Right lobe of liver (tissue), 6 donors: ENCODE measurements at places on chromosomes 4 and X. TPM values are rescaled to one million over a fixed set of nuclear protein-coding genes. Genes with fewer than 3 reads are reported as not detected.

Gene RELL1
- total RNA-seq: 9.7 TPM

Gene TRIM61
- total RNA-seq: 0.37 TPM

Gene EDNRA
- total RNA-seq: 1.2 TPM

Gene NUDT10
- total RNA-seq: 1.4 TPM

Gene FRG2
- not detected for total RNA-seq

Gene UGT2B17
- total RNA-seq: 1.0 TPM

Gene C1QTNF7
- total RNA-seq: 0.18 TPM

Gene SYP
- total RNA-seq: 0.39 TPM

DNA sequence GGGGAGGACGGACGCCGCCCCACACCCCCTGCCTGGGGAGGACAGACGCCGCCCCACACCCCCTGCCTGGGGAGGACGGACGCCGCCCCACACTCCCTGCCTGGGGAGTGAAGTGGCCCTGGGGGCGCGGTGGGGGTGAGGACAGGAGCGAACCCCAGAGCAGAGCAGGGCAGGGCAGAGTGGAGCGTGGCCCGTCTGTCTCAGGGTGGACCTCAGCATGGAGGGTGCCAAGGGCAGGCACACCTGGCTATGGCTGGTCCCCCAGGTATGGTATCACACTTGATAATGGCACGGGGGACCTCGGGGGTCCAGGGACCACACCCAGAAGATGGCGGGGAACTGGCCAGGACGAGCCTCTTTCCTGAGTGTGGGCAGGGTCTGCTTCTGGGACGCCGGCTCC, 9.6 kb downstream of the LRPAP1 start:
- DNase-seq: peak; percentile 40

DNA sequence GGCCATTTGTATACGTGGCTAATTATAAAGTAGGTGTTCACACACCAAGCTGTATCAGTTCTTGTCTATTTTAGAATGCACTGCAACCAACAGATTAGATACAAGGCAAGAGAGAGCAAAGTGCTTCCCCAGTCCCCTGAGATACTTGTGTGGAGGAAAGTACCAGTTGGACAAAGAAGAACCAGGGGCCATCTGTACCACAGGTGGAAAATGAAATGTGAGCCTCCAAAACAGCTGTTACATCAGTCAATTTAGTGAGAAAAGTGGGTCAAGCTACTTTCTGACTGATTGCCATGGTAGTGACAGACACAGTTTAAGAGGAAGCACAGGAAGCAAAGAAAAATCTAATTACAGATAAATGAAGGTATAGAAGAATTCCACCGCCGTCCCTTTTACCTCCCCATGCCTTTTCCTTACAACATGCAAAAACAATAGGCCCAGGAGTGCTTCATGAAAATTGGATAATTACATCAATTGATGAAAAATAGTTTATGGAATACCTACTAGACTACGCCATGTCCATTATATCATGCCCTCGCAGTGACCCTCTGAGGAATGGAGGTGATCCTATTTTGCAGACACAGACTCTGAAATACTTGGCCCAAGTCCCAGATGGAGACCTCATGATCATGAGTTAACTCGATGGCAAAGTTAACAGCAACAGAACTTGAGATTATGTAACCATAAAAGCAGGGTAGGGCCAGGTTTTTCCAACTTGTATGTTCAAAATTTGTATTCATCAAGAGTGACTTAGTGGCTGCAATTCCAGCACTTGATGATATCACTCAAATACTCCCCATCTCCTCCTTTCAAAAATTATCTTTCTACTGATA, 15.8 kb downstream of the SMPX start:
- no peak for DNase-seq

- DNase-seq: no peak
Observed at GRCh38 chrX:10514891-10515290, 105.5 kb downstream of the MID1 start.

DNA sequence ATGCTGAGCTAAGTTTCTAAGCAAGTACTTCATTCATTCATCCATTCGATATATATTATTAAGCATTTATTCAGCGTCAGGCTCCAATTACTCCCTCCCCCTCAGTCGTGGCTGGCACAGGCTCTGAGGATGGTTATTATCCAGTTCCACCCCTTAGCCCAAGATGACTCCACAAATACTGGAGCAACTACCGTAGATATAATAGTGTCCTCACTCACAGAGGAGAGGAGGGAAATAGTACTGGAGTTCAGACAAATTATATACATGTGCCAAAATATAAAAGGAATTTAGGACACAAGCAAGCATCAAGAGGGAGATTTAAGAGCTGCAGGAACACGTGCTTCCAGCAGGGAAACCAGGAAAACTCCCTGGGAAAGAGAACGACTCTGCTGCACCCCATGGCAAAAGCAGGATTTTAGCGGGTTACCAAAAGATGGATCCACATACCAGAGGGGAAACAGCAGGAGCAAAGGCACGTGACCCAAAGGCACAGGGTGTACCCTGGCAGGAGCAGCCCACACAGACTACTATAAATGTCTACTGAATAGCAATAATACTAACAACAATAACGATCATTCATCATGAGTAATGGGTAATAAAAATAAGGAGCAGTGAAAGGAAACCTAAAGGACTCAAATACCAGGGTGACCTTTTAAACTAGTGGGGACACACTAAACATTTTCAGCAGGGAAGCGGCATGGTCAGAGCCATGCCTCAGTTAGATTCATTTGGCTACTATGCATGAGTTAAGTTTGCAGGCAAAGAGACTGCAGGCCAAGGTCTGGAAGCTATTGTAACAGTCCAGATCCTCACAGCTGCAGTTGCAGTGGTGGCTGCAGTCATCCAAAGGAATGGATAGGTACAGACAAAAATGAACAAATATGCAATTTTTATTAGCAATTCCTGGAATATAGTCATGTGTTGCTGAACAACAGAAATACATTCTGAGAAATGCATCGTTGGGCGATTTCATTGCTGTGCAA, 153.7 kb downstream of the APBB2 start:
- no peak for DNase-seq

GRCh38 chr4:106835919-106836318, 200.2 kb downstream of the DKK2 start:
- no peak for DNase-seq

DNA sequence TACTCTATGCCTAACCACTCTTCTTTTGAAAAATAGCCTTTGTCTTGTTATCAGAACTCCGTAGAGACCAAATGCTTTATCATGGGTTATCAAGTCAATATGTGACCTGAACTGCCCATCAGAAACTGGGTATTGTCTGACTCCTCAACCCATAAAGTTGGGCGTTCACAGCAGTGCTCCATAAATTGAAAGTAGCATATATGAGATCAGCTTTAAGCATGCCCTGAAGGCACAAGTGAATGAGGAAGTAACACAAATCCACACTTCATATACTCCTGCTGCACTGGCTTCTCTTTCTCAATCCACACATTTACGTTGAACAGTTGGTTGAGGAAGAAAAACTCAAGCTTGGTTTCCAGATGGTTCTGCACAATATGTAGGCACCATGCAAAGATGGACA, 1106.0 kb downstream of the STIM2 start:
- no peak for DNase-seq

DNA sequence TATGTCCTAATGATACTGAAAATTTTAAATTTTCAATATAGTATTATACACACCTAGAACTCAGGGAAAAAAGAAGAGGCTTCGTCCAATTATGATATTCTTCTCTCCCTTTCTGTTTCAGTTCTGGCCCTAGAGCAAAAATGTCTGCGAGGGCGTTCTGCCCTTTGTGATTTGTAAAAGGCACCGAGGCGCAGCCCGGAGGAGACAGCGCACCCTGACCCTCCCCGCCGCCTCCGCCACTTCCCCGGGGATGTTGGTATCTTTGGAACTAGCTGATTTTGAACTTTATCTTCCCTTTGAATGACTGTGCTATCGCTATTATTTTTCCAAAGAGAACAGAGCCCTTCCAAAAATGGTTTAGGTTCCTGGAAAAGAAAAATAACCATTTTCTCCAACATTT, 173.2 kb upstream of the FAM9B start:
- peak; percentile 59 for DNase-seq

DNA sequence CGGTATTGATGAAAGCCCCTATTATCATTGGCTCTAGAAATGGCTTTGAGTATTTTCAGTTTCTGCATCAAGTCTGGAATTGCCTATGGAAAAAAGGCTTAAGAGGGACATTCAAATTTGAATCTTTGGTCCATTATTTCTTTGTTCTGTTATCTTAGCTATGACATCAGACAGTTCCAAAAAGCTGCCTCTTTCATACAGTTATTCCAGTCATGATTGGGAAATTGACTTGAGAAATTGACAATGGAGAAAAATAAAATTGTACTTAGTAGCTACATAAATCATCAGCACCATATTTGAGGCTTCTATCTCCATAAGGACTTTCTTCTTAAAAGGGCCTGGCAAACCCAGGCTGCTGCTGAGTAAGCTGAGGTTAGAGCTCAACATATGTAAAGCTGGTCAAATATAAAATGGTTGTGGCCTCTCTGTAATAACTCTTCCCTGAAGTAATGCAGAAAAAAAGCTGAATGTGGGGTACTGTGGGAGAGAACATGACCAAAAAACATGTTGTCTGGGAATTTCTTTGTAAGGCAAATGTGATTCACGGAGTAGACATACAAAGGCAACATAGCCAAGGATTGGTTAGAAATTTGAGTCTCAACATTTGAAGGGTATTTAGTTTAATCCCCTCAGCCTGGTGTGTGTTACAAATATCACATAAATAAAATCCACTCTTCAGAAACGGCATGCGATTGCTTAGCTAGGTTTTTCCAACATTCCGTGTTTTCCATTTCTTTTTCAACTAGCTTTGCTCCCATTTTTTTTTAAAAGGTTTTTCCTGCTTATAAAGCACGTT, 100.9 kb downstream of the LNX1 start:
- no peak for DNase-seq

DNA sequence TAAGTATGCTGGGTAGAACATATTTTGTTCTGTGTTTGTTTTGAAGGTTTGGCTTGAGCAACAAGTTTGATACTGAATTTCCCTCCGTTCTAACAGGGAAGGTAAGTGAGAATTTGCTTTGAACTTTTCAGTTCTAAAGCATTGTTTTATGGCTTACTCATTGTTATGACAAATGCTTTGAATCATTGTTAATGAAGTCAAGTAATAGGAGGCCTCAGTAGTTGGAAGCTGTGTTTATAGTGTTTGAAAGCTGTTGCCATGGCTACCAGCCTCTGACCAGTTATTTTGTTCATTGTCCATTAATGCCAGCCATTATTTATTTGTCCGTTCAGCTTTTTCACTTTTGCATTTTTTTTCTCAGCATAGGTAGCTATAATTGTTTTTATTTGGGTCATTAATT, 14.4 kb downstream of the CHIC1 start:
- no peak for DNase-seq

DNA sequence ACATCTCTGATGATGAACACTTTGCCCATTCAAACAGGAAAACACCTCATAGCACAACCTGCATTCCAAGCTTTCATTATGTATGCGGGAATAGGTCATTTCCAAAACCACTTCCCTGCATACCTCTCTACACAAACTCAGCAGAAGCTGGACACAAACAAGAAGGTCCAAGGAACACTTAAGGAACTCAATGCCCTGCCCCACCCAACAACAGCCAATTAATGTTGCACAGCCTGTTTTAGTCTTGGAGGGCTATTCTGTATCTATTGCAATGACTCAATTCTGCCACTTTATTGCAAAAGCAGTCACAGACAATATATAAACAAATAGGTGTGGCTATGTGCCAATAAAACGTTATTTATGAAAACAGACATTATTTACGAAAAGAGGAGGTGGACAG, 16.7 kb downstream of the OPHN1 start:
- no peak for DNase-seq

GRCh38 chr4:145887241-145887991, 51.2 kb downstream of the ZNF827 start:
- no peak for DNase-seq

GRCh38 chr4:8162625-8163024, 4.0 kb upstream of the ABLIM2 start:
- no peak for DNase-seq

DNA sequence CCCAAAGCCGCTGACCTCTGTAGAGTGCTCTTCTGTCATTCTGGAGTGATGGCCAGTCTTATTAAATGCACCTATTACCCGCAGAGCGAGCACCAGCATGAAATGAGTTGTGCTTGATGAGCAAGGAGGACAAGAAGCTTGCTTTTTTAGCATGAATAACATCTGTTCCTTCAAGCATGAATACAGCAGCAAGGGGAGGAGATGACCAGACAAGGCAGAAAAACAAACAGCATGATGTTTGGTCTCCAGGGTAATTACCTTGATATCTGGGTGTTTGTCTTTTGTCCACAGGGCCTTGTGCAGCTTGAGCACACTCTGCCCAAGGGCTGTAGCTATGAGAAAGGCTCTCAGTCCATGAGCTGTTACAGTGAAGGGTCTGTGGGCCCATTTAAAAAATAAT, 324.8 kb upstream of the DDX53 start:
- no peak for DNase-seq

- no peak for DNase-seq
Observed at GRCh38 chrX:23628131-23628530, 39.2 kb upstream of the PRDX4 start.

GRCh38 chr4:152680988-152681603, 1.3 kb upstream of the TMEM154 start:
- DNase-seq: no peak

- DNase-seq: no peak
Observed at GRCh38 chr4:144518181-144518895, 127.6 kb upstream of the HHIP start.

DNA sequence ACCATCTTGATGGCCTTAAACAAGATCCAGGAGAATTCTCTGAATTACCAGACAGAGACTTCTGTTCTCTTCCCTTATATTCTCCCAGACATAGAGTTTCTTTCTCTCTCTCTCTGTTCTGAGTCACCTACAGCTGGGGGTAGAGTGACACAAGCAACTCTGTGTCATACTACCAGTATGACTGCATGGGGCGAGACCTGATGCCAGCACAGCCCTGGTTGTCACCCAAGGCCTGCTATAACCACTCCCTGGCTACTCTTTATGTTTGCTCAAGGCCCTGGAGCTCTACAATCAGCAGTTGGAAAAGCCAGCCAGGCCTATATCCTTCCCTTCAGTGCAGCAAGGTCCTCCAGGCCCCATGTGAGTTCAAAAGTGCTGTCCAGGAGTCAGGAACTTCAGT, 114.2 kb upstream of the TENT5D start:
- DNase-seq: no peak

GRCh38 chr4:133759428-133759827, 442.2 kb downstream of the PABPC4L start:
- no peak for DNase-seq

GRCh38 chr4:86960557-86960961, 25.7 kb downstream of the AFF1 start:
- no peak for DNase-seq
